Tongue (tissue), 3 donors: ENCODE measurements at places on chromosomes 3 and 15. TPM values are rescaled to one million over a fixed set of nuclear protein-coding genes. Genes with fewer than 3 reads are reported as not detected.

Gene GNAT1
- total RNA-seq: not detected

Gene MYO5A
- total RNA-seq: 28.4 TPM

DNA sequence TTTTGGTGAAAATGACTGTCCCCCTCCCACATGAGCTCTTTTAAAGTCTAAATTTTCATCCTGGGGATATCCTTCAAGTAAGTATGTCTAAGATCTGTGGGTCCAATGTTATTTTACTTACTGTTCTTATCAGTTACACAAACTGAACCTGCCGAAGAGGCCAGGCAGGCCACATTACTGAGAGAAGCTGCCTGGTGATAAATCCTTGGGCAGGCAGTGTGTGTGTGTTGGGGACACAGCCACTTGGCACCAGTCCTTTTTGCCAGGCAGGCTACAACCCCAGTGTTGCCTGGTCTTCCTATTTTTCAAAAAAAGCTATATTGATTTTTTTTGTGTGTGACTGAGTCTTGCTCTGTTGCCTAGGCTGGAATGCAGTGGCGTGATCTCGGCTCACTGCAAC is 50.6 kb upstream of the RASA2 start:
- DNase-seq: no peak

DNA sequence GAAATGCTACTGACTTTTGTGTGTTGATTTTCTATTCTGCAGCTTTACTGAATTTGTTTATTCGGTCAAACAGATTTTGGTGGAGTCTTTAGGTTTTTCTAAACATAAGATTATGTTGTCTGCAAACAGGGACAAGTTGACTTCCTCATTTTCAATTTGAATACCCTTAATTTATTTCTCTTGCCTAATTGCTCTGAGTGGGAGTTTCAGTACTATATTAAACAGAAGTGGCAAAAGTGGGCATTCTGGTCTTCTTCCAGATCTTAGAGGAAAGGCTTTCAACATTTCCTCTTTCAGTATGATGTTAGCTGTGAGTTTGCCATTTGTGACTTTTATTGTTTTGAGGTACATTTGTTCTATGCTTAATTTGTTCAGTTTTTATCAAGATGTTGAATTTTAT is 268.5 kb downstream of the WNT5A start:
- no peak for DNase-seq
